ENCODE measurements at places on chromosomes 12 and 14.

- no peak for DNase-seq
These were observed 23.4 kb upstream of the LRP6 start for GRCh38 chr12:12290206-12290605.

DNA sequence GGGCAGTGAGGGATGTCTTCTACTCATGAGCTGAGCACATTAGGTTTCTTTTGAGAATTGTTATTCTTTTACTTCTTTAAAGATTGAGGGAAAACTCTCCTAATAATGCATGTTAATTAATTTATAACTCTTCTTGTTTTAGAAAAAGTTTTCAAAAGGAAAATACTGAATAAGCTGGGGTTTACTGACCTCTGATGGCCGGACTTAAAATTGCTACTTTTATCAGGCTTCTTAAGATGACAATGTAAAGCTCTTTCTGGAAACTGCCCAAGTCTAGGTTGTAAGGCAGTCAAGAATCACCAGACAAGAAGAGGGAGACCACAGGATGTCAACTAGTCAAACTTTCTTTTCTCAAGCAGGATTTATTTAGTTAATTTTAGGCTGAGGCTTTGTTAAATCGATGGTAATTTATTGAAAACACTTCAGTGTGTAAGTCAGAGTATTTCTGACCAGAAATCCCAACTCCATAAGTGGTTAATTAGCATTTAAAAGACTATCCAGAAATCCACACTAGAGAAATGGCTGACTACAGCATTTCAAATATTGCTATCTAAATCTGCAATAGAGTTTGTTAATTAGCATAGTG is 82.1 kb downstream of the AVPR1A start:
- peak; percentile 56 for DNase-seq

GRCh38 chr12:106123110-106123509 is 15.6 kb downstream of the NUAK1 start:
- DNase-seq = no peak

- no peak for DNase-seq
These were observed 4.9 kb upstream of the RIC8B start for GRCh38 chr12:106769546-106769945.

DNA sequence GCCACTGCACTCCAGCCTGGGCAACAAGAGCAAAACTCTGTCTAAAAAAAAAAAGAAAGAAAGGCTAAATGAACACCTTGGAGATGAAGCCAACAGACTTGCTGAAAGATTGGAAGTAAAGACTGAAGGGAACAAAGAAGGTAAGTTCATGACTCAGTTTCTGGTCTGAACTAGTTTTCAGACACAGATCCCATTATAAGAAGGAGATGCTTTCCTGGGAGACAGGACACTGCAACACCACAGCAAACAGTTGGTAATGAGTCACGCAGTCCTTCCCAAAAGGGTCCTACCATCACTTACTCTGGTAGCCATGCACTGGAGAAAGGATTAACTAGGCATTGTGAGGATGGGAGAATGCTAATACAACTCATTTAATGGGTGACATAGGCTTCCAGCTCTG is 97.2 kb downstream of the SSPN start:
- DNase-seq = no peak

DNA sequence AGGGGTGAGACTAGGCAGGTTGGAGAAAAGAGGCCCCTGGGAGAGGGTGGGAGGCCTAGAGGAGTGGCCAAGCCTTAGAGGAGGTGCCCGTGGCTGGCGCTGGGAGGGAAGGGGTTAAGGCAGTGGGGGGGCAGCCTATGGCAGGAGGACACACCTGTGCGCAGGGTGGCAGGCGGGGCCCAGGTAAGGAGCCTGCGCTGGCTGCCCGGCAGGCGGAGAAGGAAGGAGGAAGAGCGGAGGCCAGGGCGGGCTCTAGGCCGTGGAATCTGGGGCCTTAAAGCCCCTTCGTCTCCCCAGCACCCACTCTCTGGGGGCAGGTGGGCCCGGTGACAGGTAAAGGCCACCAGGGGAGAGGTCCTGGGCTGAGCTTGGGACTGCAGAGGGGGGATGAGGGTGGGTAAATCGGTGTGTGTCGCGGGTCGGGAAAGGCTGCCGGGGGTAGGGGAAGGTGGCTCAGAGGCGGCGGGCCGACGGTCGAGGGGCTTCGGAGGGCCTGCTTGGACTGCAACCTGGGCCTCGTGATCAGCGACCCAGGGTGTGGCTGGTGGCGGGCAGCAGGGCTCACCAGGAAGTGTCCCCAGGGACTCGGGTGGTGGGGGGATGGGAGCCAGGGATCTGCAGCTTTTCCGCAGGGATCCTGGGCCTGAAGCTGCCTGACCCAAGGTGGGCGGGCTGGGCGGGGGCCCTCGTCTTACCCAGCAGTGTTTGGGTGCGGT is 7.3 kb downstream of the PHB2 start:
- no peak for DNase-seq

DNA sequence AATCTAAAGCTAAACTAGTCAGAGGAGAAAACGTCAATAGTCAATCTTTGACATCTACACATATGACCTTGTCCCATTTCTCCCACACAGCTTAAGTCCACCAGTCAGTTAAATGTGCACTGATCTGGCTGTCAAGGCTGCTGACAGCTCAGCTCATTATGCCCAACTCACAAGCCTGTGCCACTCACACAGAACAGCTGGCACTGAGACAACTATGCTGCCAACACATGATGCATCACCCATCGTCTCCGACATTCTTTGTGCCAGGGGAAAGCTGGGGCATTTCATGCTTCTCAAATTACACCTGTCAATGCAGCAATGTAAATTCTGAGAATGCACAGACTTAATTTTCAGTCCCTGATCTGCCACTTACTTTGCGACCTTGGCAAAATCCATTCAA is 25.3 kb downstream of the GNS start:
- DNase-seq = no peak

GRCh38 chr12:71460850-71461609 is 21.4 kb downstream of the LGR5 start:
- DNase-seq = no peak

DNA sequence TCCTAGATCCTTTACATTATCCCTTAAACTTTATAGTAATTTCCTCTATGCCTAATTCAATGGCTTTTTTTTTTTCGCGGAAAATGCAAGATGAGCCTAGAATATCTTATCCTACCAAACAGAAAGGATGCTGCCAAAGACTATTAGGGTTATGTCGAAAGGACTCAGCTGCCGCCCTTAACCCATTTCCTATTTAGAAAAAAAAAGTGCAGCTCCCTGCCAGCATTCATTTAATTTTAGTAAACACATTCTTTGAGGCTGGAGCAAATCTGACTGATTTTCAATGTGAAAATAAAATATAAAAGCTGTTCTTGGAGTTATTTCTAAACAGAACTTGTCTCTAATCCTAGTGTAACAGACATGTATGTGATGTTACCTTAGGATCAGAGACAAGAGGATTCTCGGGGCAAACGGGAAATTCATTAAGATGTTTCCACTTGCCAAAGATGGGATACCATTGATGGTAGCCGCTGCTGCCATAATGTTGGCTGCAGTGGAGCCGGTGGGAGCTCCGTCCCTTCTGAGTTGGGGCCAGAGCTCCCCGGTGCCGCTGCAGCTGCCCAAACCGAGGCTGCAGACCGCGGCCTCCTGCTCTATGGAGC is 8.2 kb upstream of the A2M start:
- no peak for DNase-seq

DNA sequence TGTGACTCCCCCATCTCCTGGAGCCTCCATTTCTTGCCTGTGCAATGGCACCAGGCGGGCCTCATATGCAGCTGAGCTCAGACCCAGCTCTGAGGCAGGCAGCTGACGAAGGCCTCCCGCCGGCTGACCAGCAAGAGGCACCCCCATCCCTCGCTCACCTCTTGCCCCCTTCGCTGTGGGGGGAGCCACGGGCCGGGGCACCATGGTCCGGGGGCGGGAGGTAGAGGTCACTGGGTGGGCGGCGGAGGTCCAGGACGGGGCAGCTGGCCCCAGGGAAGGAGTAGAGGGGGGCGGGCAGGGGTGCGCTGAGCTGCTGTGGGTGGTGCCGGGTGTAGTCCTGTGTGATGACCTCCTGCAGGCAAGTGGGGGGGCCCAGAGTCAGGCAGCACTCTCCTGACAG is 39.4 kb downstream of the RFLNA start:
- no peak for DNase-seq

DNA sequence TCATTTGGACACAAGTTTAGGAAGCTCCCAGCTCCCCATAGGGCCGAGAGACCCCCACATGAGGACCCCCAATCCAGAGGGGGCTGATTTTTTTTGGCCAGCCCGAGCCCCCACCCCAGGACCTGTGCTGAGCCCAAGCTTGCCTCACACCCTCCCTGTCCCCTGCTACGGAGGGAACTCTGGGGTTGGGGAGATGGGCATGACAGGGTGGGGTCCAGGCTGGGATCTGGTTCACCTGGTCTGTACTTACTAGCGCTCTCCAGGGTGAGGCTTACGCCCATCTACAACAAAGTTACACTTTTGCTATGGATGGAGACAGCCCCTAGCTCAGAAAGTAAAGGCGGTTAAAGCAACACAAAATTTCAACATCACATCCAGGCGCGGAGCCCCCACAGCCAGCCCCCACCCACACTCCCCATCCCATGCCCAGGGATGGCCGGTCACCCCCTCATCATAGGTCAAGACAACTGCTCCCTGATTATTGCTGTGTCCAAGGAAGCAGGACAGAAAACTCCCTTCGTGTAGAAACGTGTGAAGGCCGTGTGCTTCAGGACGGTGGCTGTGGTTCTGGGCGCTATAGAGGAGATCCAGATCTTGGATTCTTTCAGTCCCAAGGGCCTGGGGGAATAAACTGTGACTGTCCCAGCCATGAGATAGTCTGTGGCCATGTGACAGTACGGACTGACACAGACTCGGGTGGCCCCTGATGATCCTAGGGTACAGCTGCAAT is 10.7 kb downstream of the SLC25A29 start:
- no peak for DNase-seq

DNA sequence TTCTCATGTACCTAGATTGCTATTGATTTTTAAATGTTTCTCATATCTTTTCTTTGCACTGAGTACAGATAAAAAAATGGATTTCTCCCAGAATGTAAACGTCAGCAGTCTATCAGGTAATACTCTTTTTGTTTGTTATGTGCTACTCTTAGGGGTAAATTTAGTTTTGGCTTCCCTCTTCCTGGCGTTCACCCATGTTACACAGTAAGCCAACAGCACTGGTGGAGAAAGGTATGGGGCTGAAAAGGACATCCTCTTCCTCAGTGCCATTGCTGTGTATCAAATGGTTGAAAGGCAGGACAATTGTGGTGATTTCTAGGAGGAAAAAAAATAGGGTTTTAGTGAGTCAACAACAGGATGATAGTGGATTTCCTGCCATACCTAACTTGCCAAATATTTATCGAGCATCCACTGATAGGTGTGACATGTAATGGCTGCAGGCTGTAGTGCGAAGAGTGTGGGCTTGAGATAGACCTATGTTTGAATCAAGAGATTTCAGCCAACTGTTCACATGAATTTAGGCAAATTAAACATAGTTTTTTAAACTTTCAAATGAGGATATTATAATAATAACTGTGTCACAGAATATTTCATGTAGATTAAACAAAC is 7.5 kb downstream of the KLRF2 start:
- DNase-seq = no peak

DNA sequence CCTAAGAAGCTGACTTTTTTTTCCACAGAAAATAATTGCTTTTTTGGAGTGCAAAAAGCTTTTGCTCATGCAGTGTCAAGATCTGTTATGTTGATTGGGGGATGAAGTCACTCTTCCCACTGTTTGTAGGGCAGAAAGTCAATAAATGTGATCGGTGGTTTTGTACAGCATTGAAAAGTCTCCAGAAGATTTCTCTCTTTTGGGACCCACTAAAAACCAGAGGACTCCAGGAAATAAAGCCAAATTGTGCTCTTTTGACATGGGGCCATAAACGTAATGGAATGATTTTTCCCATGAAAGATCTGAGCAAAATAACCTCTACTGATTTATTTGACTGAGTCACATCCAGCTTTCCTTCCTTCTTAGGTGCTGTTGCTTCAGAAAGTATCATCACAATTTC is 122.5 kb downstream of the SNAPC1 start:
- no peak for DNase-seq

DNA sequence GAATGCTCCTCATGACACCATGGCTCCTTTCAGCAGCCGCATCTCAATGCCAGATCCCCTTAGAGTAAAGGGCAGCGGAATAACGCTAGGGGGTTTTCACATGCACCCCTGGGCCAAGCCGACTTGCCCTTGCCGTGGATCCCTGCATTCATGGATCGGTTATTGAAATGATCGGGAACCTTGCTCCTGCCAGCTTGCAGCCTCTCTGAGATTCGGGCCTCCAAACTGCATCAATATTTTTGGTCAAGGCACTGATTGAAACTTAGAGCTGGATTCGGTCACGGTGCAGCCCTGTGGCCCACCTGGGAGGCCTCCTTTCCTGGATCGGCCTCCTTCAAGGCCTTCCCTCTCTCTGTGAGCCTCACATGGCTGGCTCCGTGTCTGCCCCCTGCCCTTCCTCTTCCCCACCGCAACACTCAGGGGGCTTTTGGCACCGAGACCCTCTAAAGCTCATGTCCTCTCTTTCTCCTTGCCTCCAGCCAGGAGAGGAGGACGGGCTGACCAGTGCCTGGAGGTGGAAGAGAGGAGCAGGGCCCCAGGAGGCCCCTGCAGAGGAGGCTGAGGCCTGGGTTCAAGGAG is 1.8 kb downstream of the PTPN6 start:
- no peak for DNase-seq

- DNase-seq = no peak
These were observed 613 bp downstream of the SRSF9 start for GRCh38 chr12:120468821-120469449.

DNA sequence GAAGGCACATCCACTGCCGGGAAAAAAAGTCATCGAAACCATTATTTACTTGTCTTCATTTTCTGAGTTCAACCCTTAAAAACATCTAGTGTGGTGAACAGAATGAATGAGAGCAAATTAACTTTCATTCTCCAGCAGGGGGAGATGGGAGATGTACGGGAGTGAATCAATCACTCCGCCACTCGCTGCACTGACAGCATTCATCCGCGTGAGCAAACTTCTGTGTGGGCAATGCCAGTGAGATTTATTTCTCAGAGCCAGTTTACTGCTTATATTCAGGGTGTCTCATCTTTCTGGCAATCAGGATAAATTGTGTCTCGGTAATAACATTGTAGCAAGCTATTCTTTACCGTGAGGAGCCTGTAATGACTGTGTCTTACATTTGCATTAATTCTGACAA is 463.6 kb upstream of the MIS18BP1 start:
- no peak for DNase-seq

All from AG04449 (cell line).